ENCODE measurements at places on chromosomes 6 and 20. TPM values are rescaled to one million over a fixed set of nuclear protein-coding genes. Genes with fewer than 3 reads are reported as not detected.

SCUBE3 gene
- total RNA-seq = 0.49 TPM

WFDC13 gene
- not detected for total RNA-seq

REM1 gene
- 4.4 TPM for total RNA-seq

OTOR gene
- not detected for total RNA-seq

SPATS1 gene
- not detected for total RNA-seq

THEMIS gene
- total RNA-seq = 5.6 TPM

TRIM15 gene
- not detected for total RNA-seq

TRIM40 gene
- not detected for total RNA-seq

USP49 gene
- 9.1 TPM for total RNA-seq

HMGA1 gene
- total RNA-seq = 65.6 TPM

CEP57L1 gene
- total RNA-seq = 13.5 TPM

GPR31 gene
- total RNA-seq = not detected

DUSP15 gene
- 2.5 TPM for total RNA-seq

DBNDD2 gene
- 57.0 TPM for total RNA-seq

- no peak for DNase-seq
Observed at GRCh38 chr6:26322645-26323482, 42.1 kb upstream of the BTN3A2 start.

DNA sequence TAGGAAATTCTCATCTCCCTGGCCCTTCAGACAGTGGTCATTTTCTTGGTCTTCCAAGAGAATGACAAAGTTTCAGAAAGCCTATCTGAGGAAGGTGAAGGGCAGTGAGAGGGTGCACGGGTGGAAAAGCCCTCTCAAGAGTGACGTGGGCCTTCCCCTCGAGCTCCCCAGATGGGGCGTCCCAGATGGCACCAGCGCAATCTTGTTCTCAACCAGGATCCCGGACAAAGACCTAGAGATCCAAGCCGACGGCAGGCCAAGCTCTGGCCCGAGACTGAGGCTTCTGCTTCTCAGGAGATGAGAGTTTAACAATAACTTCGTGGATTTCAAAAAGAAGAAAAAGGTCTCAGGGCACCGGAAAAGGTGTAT is 797 bp upstream of the ZNF133 start:
- DNase-seq = no peak

DNA sequence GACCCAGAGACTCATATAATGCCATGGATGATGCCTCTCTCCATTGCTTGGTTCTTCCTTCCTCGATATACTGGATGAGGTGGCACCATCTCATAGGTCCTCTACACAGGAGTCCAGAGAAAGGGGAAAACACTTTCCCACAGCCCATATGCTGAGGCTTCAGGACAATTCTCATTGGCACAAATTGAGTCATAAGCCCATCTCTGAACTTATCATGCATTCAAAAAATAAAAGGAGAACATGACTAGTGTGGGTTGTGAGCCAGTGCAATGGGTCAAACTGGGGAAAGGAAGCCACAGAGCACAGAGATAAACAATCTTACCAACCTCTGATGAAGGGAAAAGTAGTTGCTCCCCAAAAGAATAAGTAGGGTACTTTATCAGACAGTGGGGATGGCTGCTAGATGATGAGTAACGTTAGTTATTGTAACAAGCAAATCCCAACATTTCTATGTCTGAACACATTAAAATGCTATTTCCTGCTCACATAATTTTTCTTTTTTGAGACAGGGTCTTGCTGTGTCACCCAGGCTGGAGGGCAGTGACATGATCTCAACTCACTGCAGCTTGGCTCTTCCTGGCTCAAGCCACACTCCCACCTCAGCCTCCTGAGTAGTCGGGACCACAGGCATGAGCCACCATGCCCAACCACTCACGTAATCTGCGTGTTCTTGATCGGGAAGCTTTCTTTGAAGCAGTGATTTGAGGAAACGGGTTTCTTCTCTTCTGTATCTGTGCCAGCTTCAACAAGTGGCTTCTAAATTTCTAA is 27.0 kb downstream of the SOD2 start:
- no peak for DNase-seq

GRCh38 chr20:57545927-57546662 is 14.8 kb upstream of the PCK1 start:
- no peak for DNase-seq

DNA sequence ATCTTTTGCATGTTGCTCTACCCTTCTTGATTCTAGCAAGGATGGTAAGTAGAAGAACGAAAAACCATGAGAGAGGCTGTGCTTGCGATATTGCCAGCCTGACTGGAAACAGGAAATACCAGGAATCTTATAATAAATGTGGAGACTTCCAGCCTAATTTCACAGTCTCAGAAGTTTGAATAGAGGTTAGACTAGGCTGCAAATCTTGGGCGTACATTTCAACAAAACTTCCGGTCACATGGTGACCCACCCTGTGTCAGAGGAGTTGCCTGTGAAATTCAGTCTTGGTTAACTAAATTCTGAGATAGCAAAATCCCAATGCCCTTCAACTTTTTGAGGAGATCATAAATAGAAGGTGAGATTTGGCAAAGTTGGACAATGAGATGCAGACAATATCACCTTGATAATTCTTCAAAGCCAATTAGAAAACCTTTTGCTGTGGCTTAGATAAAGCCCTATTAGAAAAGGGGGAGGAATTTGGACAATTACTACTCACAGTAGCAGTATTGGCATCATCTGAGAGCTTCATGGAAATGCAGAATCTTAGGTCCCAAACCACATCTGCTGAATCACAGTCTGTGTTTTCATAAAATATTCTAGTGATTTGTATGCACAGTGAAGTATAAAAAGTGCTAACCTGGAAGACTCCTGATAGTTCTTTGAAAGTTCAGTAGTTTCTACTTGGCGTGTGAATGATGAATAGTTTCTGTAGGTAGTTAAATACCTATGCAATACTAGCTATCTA is 262.0 kb upstream of the JAG1 start:
- DNase-seq = no peak

DNA sequence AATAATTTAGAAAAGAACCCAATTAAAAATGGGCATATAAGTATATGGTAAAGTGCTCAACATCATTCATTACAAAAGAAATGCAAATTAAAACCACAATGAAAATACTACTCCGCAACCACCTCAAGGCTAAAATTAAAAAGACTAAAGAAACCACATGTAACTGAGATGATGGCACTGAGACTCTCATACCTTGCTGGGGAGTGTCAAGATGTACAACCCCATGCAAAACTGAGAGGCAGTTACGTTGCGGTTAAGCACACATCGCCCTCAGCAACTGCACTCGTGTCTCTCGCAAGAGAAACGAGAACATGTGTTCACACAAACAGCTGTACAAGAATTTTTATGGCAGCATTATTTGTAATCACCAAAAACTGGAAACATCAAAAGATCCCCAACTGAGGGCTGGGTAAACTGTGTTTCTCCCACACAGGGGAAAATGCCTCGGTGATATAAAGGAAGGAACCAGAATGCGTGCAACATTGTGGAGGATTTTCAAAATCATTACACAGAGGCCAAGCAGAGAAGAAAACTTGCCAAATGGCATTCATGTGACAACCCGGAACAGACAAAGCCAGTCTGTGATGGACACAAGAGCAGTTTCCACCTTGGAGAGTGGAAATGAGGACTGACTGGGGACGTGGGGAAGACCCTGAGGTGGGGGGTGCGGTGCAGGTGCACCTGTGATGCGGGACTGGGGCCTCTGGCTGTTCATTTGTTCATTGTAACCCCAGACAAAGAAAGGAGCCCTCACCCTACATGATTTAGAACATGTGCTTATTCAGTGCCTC is 144.9 kb downstream of the WDR27 start:
- DNase-seq = no peak

DNA sequence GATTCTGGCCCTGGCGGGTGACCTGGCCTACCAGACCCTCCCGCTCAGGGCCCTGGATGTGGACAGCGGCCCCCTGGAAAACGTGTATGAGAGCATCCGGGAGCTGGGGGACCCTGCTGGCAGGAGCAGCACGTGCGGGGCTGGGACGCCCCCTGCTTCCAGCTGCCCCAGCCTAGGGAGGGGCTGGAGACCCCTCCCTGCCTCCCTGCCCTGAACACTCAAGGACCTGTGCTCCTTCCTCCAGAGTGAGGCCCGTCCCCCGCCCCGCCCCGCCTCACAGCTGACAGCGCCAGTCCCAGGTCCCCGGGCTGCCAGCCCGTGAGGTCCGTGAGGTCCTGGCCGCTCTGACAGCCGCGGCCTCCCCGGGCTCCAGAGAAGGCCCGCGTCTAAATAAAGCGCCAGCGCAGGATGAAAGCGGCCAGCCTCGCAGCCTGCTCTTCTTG is 868 bp upstream of the SLC2A4RG start:
- no peak for DNase-seq

GRCh38 chr20:51353491-51353890 is 189.0 kb downstream of the NFATC2 start:
- no peak for DNase-seq

DNA sequence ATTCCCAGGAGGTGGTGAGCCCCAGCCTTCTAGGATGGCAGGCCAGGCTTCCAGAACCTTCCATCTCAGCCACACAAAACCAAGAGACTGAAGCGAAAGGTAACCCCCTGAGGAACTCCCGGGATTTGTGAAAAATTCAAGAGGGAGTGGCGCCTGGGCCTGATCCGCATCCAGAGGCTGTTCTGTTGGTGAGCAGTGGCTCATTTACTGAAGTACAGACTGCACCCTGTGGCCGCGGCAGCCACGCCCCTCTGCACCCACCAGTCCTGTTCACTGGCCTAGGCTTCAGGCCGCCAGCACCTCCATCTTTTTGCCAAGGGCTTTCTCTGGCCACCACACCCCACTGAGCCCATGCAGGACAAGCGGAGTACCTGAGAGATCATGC is 79.1 kb upstream of the PTPN1 start:
- DNase-seq = no peak

GRCh38 chr6:12363651-12364381 is 73.7 kb downstream of the EDN1 start:
- no peak for DNase-seq

- DNase-seq = peak; percentile 60
Observed at GRCh38 chr20:24966317-24967012, 17.4 kb downstream of the CST7 start.

- no peak for DNase-seq
Observed at GRCh38 chr6:24581084-24581669, 64.8 kb downstream of the KIAA0319 start.

DNA sequence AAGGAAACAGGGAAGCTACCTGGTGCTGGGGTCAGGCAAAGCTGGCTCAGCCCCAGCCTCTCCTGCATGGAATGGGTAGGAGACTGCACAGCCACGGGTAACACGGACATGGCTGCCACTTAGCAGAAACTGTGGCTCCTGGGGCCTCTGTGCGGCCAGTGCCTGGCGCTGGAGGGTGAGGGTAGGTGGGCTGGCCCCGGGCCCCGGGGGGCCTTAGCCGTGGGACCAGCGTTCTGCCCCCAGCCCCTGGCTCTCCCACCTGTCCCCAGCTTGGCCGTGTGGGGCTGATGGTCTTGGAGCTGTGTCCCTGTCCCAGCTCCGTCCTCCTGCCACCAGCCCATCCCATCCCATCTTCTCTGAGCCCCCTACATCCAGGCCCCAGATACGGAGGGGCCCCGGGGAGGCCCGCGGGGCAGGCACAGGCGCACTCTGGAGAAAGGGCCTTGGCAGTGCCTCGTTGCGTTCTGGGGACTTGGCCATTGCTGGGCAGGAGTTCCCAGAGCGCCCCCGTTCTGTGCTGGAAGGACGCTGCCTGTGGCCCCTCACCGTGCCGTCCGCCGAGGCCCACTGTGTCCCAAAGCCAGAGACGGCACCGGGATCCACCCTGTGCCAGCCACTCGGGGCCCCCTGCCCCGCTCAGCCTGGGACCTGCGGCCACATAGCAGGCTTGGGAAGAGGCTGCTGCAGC is 12.2 kb downstream of the CHRNA4 start:
- DNase-seq = no peak

GRCh38 chr6:167788563-167788903 is 38.2 kb upstream of the AFDN start:
- no peak for DNase-seq

DNA sequence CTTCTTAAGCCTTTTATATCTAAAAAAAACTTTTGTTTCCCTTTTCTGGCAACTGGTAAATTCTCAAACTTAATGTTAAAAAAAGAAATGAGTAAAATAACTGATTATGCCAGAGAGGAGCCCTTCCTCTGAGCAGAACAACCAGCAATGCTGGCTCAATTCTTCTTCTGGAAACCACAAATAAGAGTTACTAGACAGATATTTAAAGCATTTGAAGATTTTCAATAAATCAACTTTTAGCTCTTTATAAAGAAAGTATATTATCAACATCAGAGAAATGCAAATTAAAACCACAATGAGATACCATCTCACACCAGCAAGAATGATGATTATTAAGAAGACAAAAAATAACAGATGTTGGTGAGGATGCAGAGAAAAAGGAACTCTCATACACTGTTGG is 61.1 kb upstream of the TCF21 start:
- DNase-seq = no peak

- DNase-seq = no peak
Observed at GRCh38 chr6:43712579-43712978, 25.0 kb upstream of the MRPS18A start.

GRCh38 chr6:169048185-169048864 is 205.3 kb downstream of the THBS2 start:
- no peak for DNase-seq

DNA sequence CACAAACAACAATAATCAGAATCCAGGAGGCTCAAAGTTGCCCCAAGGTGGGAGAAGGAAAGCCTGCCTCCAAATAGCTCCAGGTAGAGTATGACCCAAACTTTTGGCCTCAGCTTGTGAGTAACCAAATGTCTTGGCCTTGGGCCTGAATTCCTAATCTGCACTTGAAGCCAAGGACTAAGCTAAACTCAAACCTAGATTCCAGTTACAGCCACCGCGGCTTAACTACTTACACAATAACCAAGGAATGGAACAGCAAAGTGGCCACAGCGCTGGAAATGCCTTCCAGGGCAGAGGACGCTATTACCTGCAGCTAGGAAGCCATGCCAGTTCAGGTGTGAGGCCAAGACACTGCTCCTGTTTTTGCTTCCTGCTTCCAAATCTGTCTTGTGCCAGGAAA is 4.6 kb downstream of the NINL start:
- no peak for DNase-seq

- DNase-seq = no peak
Observed at GRCh38 chr6:54286141-54286540, 22.1 kb upstream of the TINAG start.

GRCh38 chr6:54981276-54981609 is 134.7 kb downstream of the FAM83B start:
- DNase-seq = no peak

DNA sequence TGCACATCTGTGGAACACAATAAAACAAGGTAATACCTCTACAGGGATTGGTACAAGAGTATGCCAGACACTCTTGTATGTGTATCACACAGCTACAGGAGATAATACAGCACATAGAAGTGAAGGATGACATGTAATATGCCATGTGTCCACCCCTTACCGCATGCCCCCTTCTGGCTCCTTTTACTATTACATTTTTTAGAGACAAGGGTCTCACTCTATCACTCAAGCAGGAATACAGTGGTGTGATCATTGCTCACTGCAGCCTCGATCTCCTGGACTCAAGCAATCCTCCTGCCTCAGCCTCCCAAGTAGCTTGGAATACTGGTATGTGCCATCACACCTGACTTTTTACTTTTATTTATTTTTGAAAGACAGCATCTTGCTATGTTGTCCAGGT is 4.2 kb upstream of the NCR3 start:
- DNase-seq = no peak

- no peak for DNase-seq
Observed at GRCh38 chr6:100188754-100189153, 194.7 kb upstream of the MCHR2 start.
